ENCODE measurements at places on chromosomes 1 and 21.

GRCh38 chr1:234018816-234019215 is 114.3 kb downstream of the SLC35F3 start:
- no peak for DNase-seq

GRCh38 chr1:156677616-156678596 is 699 bp upstream of the NES start:
- DNase-seq, result peak; percentile 68

DNA sequence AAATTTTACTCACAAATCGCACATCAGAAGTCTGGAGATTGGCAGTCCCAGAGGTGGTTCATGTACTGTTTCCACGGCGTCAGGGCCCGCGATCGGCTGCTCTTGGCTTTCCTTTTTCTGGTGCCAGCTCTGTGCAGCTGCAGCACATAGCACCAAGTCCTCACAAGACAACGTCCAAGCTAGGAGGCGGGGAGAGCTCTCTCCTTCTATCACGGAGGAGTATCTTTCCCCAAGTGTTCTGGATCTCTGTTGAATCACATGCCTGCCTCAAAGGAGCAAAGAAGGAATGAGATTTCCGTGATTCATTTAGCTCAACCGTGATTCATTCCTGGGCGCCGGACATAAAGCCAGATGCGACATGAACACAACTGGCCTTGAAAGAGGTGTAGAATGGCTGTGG is 25.5 kb downstream of the MT1HL1 start:
- no peak for DNase-seq

DNA sequence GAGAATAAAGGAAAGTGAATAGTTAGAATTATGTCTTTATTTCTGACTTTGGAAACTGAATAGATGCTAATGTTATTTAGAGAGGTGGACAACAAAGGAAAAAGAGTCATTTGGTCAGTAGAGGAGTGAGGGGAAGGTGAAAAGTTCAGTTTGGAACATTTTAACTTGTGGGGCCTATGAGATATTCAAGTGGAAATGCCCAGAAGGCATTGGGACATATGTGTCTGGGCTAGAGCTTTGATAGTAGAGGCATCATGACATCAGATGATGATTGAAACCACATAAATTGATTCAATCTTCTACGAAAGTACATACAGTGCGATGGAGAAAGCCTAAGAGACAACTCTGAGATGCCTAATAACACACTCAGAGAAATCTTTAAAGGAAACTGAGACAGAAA is 151.7 kb upstream of the COL11A1 start:
- DNase-seq, result no peak

DNA sequence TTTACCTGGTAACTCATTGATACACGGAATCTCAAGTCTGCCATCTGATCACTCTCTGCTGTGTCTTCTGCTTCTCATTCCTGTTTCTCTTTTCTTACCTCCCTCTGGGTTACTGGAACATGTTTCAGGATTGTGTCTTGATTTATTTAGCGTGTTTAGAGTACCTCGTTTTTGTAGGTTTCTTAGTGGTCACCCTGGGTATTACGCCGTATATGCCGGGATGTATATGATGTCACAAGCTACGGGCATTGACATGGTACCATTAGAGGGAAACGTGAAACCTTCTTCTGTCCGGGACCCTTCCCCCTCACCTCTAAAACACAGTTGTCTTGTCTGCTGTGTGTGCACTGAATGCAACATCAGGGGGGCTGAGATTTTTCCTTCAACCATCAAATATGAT is 2.8 kb downstream of the ACTRT2 start:
- no peak for DNase-seq

GRCh38 chr1:233639611-233640010 is 25.7 kb downstream of the KCNK1 start:
- DNase-seq, result no peak

- no peak for DNase-seq
These were observed 170.1 kb downstream of the TRIM33 start for GRCh38 chr1:114340892-114341291.

DNA sequence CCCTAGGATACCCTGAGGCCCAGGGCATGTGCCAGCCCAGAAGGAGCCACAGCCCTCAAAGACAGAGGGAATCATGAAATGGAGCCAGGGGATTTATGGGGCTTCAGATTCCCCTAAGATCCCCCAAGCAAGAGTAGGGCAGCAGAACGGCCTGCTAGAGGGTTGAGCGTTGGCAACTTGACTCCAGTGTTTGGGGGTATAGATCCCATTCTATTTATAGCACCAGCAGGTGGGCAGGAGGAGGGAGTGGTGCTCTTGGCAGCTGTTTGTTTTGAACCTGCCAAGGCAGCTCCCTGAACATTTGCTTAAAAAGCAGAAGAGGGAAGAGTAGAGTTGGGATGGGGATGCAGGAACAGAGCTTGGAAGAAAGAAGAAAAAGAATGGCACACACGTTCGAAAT is 33.7 kb downstream of the GLUL start:
- DNase-seq, result no peak

DNA sequence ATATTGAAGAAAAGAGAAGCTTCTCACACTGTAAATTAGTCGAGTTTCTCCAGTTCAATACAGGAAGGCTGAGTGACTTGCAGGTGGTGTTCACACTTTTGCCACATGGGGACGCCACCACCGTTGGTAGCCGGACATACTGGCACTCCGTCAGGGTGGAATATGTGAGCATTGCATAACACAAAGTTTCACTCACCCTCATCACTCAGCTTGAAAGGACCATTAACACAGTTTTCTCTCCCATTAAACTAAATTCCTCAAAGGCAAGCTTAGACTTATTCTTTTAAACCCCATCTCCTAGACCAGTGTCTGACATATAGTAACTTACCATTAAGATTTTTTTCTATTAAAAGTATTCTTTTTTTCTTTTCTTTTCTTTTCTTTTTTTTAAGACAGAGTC is 105.3 kb upstream of the SERBP1 start:
- DNase-seq, result peak; percentile 87

- no peak for DNase-seq
These were observed 183.3 kb downstream of the PTGER3 start for GRCh38 chr1:70864302-70864701.

DNA sequence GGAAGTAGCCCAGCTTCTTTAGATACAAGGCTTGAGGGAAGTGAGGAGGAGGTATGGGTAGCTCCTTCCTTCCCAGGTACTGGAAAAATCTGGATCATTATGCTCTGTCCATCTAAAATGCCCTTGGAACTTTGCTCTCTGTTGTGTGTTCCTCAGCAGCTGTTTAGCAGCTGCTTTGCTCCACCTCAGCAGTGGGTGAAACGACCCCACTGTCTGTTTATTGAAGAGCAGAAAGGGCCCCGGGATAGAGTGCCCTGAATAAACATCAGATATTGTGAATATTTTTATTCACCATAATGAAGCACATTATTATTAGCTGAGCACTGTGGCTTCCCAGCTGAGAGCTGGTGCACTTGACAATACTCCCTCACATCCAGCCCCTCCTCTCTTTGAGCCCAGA is 237.9 kb downstream of the PBX1 start:
- DNase-seq, result no peak

DNA sequence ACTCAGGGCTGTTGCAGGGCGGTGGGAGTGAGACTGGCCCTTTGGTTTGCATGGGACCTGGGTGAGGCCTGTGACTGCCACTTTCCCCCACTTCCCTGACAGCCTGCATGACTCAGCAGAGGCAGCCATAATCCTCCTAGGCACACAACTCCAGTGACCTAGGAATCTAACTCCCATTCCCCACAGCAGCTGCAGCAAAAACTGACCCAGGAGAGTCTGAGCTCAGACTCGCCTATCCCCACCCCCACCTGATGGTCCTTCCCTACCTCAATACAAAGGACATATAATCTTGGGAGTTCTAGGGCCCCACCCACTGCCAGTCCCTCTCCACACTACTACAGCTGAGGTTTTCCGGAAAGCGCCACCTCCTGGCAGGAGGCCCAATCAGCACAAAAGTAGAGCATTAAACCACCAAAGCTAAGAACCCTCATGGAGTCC is 26.7 kb downstream of the NDC1 start:
- DNase-seq, result no peak

DNA sequence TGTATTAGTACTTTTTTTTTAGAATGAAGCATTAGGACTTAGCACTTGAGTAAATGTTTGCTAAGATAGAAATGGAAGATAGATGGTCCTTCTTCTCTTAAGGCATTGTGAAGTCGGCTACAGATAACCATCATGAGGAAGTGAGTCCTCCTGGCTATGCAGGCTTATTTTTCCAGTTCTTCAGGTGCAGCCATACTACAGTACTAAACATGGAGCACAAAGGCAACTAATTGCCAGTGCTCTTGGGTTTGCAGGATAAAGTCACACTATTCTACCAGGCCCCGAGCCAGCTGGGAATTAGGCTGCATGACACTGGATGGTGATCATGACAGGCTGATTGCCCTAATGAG is 197.3 kb upstream of the SGIP1 start:
- no peak for DNase-seq

DNA sequence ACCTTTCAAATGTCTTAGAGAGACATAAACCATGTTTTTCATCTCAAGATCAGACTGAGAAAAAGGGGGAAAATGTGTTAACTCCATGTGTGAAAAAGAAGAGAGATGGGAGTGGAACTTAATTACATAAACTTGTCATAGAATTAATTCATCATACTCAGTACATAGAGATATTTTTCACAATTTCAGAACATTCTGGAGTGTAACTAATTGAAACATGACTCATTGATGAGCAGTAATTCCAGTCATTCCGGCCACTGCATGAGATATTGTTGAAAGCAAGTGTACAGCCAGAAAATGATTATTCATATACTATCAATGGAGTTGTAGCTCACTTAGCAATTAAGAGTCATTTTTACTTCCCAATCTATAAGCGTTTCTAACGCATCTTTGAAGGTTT is 739.3 kb downstream of the LTN1 start:
- no peak for DNase-seq

DNA sequence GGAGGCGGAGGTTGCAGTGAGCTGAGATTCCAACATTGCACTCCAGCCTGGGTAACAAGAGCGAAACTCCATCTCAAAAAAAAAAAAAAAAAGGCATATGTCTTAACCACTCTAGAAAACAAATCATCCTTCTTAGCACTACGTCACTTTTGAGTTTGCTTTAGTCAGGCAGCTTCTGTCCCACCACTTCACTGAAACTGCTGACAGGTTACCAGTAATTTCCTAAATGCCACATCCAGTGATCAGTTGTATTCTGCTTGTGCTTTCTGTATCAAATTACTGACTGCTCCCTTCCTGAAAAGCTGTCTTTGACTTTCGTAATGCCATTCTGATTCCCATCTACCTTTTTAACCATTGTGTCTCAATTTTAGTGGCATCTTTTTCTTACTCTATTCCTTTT is 21.7 kb downstream of the RCOR3 start:
- no peak for DNase-seq

- DNase-seq, result no peak
These were observed 4.0 kb downstream of the SOX13 start for GRCh38 chr1:204076891-204077290.

DNA sequence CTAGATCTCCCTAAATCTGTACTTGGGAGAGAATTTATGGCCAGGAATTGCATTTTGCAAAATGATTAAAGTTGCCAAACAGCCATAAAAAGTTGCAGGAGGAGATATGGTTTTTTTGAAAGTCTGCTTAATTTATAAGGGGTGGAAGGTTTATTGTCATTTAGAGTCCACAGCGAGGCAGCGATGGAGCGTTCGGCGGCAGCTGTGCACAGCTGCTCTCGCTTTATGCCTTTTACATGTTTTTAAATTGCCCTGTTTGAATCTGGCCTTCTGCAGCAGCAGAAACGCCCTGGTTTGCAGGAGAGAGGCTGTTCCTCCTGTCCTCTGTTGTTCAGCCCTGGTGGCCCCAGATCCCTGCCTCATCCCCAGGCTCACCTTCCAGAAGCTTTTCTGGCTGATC is 144.9 kb upstream of the POU3F1 start:
- peak; percentile 54 for DNase-seq

GRCh38 chr21:42208801-42209490 is 10.0 kb upstream of the ABCG1 start:
- no peak for DNase-seq

DNA sequence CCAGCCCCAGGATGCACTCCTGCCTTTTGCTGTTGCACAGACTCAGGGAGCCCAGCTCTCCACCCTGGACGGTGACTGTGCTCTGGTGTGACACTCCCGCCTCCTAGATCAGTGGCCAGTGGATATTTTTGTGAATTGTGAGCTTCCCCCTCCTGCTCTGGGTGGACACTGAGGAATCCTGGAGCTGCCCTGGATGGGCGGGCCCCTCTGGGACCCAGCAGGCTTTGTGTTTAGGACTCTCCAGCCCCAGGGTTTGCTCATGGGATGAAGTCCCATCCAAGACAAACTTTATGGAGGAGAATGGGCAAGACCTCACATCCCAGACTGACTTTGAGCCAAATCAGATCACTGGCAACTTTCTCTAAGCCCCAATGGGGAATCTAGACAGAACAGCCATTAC is 16.1 kb downstream of the SLC6A9 start:
- no peak for DNase-seq

GRCh38 chr21:27796106-27796505 is 829.2 kb upstream of the ADAMTS5 start:
- no peak for DNase-seq
